ENCODE measurements at places on chromosomes 12 and 14.

DNA sequence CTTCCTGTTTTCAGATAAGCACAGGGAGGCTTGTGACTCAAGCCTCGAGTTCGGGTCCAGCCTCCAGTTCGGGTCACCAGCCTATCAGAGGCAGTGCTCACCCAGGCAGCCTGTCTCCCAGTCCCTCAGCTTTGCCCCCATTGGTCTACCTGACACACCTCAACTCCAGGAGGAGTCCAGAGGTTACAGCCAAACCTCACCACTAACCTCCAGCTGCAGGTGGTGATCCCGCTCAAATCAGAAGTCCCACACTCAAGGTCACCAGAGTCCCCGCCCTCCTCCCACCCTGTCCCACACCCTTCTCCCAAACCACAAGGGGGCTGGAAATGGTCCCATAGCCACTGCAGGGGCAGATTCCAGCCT lies 42.1 kb downstream of the KDM2B start:
- DNase-seq, result no peak

- DNase-seq, result no peak
Measured at GRCh38 chr12:13436696-13437391, 240.3 kb downstream of the EMP1 start.

GRCh38 chr12:80745851-80746505 lies 29.3 kb downstream of the MYF5 start:
- DNase-seq, result no peak

DNA sequence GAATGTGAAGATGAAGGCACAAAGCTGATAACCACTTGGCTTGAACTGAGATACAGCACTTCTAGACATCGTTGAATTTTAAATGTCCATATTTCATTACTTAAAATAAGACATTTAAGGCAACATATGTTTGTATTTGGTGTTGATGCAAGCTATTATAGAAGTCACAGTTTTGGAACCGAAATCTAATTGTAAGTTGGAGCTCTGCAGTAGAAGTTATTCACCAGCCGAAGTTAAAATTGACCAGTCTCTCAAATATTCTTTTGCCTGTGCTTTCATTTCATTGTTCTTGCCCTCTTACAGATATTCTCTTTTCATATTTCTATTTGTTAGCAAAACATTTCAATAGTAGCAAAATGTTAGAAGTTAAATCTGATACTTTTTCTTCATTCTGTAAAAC lies 332.7 kb downstream of the PDZRN4 start:
- DNase-seq, result no peak

- DNase-seq, result no peak
Measured at GRCh38 chr14:89911010-89911919, 43.3 kb downstream of the EFCAB11 start.

DNA sequence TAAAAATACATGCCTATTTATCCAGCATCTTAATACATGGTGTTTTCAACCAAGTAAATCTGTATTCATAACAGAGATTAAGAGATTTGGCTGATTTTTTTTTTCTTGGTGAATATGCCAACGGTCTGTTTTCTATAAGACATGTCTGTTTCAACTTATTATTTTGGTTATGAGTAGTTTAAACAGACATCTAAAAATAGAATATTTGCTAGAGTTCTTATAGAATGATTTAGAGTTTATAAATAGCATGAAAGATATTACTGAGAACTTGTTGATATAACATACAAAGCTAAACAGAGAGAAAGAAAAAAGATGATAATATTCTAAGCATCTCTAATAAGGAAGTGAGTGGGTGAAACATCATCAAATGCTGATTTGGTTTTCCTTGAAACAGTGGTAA lies 199.9 kb downstream of the CCDC91 start:
- DNase-seq, result no peak

GRCh38 chr12:59164991-59165718 lies 244.9 kb upstream of the LRIG3 start:
- DNase-seq, result no peak

DNA sequence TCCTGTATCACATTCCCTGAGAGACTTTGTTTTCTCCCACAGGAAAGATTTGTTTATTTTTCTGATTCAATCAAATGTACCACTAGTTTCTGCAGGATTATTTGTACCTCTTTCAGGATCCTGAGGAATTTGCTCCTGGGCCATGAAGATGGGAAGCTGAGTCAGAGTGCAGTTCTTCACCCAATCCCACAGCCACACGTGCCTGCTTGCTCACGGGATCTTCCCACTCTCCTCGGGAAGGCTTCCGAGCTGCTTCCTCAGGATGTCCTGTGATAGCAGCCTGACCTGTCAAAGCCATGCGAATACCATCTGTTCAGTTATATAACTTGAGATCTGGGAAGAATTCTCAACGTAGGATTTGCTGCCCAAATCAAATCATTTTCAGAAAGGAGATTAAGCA lies 41.8 kb upstream of the HIF1A start:
- no peak for DNase-seq

DNA sequence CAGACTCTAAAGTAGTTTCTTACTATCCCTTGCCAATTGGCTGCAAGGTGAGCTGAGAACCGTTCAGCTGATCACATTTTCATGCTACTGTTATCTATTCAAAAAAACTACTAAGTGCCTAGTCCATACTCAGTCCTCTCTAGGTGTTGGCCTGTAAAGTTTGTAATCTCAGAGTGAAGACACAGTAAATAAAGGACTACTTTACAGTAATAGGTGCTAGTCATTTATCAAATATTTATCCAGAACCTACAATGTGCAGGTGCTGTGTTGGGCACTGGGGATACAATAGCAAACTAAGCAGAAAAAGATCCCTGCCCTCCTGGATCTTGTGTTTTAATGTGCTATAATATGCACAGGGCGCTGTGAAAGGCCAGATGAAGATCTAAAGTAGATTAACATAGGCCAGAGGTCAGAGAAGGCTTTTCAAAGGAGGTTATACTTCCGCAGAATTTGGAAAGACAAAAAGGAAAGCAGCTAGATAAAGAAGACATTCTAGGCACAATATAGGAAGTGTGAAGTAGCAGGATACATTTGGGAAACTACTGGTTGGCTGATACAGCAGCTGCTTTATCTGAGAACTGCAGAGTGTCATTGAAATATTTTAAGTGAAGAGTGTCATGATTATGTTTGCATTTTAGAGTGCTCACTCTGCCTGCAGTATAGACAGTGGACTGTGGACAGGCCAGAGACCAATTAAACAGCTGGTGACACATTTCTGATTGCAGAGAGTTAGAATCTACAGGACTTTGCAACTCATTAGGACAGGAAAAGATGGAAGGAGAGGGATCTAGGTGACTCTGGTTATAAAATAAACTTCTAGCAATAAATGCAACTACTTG lies 8.0 kb upstream of the ACTR10 start:
- no peak for DNase-seq

DNA sequence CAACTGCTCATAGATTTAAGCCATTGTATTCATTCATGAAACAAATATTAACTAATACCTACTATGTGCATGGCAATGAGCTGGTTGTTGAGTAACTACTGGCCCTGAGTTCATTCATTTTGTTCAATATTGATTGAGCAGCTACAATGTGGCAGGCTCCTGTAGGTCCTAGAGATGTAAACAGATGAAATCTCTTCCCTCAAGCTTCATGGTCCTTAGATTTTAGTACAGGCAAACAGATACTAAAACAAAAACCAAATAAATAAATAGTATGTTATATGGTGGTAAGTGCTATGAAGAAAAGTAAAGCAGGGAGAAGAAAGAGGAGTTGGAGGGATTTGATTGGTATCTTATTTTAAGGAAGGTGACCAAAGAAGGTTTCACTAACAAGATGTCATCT lies 77.8 kb downstream of the RERG start:
- no peak for DNase-seq
